Vagina (tissue), 2 donors: ENCODE measurements at places on chromosomes 13 and 19.

GRCh38 chr19:460877-461720 is at the start of gene SHC2:
SHC2 (minus strand) TSS chr19:461033; CDS start chr19:460996, 37 bp downstream.
- DNase-seq = no peak

GRCh38 chr13:28447989-28448388 is 46.9 kb downstream of the FLT1 start:
- DNase-seq = no peak

DNA sequence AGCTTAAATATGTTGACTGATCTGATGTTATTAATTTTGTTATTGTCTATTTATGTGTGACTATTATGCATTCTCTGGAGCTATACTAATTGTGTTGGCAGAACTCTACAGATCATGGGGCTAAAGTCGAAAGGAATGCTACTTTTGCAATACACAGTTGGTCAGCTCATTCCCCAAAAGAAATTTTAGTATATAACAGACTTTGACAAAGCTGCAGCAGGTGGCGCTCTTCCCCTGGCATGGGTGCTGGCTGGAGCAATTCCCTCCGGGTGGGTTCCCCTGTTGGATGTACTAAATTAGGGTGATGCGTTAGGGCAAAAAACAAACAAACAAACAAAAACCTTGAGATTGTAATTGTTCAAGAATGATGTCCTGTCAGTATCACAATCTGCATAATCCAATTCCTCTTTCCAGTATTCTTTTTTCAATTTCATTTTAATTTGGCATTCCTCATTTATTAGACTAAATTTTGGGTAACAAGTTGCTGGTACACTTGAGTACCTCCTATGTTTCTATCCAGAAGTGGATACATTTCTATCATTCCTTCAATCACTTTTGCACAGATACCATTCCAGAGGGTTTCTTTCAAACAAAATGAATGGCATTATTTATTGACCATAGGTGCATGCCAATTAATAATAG is 322.8 kb upstream of the EDNRB start:
- no peak for DNase-seq

DNA sequence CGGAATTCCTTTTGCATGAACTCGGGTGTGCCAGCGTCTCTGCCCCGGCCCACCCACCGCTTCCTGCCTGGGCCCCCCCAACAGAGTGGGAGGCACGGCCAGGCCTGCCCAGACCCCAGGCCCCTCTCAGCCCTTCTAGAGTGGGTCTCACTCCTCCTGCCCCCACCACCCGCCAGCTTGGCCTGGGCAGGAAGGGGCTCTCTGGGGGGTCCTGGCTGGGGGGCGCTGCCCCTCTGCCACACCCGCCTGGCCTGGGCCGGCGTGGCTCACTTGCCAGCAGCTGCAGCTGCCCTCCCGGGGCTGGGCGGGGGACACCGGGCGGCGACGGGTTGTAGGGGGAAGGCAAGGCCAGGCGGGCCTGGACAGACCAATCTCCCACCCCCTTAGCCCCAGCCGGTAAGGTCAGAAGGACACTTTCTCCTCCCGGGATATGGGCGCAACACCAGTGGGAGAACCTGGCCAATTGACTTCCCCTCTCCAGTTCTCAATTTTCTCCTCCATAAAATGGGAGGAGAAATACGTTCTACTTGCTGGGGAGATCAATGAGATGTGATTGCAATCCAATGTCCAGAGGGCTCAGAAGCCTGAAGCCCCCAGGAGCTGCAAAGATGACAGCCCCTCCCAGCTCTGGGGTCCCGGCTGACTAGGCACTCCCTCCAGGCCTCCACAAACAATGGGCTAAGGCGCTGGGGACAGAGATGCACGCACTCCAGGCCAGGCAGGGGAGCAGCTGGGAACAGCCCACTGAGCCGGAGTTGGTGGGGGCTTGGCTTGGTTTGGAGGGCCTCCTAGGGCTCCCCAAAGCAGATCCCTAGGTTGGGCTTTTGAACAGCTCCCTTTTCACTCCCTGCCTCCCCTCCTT is 2.4 kb downstream of the CRLF1 start:
- no peak for DNase-seq

DNA sequence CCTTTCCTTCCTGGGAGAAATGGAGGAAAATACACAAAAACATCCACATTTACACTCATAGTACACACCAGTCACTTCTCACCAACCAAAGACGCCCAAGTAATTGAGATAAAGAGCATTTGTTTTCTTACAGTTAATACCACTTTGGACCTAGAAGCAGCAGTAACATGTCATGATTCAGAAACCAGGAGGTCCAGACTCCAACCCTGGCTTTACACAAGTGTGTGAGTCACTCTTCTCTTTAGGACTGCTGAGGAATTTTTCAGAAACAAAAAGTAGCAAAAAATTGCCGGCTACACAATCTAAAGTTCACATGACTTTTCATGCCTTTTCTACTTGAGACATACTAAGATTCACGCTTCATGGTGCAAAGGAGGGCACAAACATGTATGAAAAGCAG is 42.1 kb downstream of the TUBGCP3 start:
- DNase-seq = no peak

- no peak for DNase-seq
Measured at GRCh38 chr19:30712431-30713337, 340.5 kb downstream of the ZNF536 start.

- peak; percentile 90 for DNase-seq
Measured at GRCh38 chr13:32150794-32151193, 119.2 kb downstream of the FRY start.

- no peak for DNase-seq
Measured at GRCh38 chr19:14346279-14346678, 35.0 kb upstream of the ADGRE5 start.

GRCh38 chr13:79445968-79446645 is 34.8 kb upstream of the NDFIP2 start:
- no peak for DNase-seq

- no peak for DNase-seq
Measured at GRCh38 chr13:78020861-78021260, 102.2 kb upstream of the EDNRB start.

DNA sequence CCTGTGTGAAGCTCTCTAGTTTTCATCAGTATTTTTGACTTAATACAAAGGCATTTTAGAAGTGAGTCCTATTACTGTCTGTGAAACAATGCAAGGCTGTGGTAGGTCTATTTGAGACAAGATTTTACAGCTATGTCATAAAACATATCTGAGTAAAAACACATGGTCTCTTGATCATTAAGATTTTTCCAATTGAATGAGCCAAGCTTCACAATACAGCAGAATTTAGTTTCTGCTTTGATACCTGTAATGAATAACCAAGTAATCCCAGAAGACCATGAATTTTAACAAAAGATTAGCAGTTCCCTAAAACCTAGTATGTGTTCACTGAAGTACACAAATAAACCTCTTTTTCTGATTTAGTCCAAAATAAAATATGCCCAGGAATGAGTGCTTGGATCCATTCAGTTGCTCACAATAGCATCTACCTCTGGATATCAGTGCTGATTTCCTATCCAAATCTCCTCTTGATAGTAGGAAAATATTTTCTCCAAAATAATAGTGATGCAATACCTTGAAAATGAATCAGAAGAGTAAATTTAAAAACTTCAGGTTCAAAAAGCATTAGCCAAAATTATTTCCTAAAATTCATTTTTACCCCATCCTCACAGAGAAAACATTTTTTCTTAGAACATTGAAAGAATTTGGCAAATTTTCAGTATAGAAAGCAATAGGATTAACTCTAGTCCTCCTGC is 533.5 kb upstream of the SGCG start:
- no peak for DNase-seq

DNA sequence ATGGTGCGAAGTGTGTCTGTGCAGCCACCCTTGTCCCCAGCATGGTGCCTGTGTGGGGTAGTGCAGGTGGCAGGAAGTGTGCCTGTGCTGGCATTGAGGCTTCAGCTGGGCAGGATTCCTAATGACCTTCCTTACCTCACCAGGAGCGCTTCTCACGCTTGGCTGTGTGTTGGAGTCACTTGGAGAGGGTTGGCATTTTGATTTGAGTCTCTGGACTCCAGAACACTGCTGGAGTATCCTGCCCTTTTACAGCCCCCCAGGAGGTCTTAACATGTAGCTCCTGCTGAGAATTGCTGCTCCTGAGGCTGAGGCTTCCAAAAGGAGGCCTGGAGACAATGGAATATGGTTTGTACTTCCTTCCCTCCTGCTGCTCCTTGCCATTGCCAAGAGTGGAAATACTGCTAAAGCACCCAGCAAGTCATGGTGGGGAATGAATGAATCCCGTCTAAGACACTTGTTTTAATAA is 87.1 kb downstream of the ARHGEF7 start:
- DNase-seq = no peak

- no peak for DNase-seq
Measured at GRCh38 chr13:30737511-30738337, 2.4 kb downstream of the ALOX5AP start.

DNA sequence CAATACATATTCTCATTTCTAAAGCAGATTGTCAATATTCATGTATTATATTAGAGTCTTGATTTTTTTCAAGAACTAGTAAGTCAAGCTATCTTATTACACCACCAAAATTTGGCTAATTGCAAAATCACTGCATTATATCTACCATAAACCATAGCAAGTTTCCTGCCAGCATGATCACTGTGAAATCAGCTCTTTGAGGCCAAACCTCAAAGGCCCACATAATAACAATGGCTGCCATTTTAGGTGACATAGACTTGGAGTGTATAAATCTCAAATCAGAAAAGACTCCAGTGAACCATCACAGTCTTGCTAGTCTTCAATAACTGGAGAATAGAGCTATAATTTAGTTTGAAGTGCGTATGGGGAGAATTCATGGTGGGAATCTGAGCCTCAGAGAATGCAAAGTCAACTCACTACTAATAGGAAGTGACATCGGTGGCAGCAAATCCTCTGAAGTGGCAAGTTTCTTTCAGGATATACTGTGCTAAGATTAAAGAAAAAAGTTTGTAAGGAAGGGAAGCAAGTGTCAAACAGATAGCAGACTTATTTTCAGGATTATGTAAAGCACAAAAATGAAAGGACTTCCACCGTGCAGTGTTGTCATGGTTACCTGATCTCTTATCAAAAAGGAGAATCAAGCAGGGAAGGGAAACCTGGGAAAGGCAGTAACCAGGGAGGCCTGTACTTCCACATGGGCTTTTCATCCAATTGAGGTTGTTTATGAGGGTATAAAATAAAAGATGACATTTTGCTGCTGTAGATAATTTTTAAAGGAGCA is 117.4 kb upstream of the FNDC3A start:
- DNase-seq = no peak

- DNase-seq = no peak
Measured at GRCh38 chr13:105816994-105817393, 718.5 kb downstream of the EFNB2 start.

DNA sequence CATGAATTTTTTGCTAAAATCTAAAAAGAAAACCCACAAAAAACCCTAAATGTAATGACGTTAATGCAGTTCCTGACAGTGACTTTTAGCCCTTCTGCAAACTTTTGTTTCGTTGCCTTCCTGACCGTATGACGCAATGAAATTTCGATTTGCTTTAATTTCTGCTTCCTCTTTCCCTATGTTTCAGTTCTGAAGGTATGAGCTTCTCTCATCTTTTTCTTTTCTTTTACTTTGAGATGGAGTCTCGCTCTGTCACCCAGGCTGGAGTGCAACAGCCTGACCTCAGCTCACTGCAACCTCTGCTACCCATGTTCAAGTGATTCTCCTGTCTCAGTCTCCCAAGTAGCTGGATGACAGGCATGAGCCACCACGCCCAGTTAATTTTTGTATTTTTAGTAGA is 6.1 kb upstream of the LILRA5 start:
- DNase-seq = no peak

- DNase-seq = no peak
Measured at GRCh38 chr19:55488986-55489710, 912 bp downstream of the SSC5D start.

GRCh38 chr19:53626486-53626885 is 5.3 kb upstream of the DPRX start:
- no peak for DNase-seq

DNA sequence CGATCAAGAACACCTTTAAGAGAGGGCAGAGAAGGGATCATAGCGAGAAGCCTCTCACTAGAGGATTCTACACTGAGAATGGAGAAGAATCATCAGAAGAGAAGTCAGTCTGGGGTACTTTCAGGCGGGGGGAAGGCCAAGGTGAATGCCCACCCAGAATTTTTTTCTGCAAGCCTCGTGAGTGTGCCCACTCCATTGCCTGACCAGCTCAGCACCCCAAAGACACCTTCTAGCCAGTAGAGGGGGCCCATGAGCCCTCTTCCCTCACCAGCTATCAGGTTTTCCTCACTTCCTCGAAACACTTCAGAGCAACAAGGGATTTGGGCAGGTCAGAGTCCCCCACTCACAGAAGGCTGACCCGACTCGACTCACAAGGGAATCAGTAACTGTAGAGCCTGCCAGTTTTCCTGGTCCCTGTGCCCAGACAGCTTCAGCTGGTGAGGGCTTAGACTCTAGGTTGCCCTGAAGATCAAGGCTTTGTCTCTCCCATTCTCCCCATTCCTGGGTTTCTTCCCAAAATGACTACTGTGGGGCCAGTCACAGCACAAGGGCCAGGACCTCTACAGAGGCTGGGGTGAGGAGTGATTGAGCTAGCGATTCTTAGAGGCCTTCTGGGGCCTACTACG is 18.4 kb downstream of the NLRP13 start:
- peak; percentile 34 for DNase-seq

DNA sequence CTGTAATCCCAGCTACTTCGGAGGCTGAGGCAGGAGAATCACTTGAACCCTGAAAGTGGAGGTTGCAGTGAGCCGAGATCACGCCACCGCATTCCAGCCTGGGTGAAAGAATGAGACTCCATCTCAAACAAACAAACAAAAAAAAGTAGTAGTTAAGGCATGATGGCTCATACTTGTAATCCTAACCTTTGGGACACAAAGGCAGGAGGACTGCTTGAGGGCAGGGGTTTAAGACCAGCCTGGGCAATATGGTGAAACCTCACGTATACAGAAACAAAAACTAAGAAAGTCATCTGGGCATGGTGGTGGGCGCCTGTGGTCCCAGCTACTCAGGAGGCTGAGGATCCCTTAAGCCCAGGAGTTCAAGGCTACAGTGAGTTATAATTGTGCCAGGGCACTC is 1.8 kb downstream of the DNMT1 start:
- DNase-seq = no peak

GRCh38 chr13:94999871-95000270 is 287.5 kb upstream of the SOX21 start:
- DNase-seq = no peak

- DNase-seq = no peak
Measured at GRCh38 chr19:39382991-39383828, 7.7 kb downstream of the PAF1 start.

GRCh38 chr13:53807251-53807834 is 778.7 kb downstream of the OLFM4 start:
- no peak for DNase-seq
